CD8-positive, alpha-beta memory T cell (primary cell): ENCODE measurements at places on chromosomes 12 and 14. TPM values are rescaled to one million over a fixed set of nuclear protein-coding genes. Genes with fewer than 3 reads are reported as not detected.

DNA sequence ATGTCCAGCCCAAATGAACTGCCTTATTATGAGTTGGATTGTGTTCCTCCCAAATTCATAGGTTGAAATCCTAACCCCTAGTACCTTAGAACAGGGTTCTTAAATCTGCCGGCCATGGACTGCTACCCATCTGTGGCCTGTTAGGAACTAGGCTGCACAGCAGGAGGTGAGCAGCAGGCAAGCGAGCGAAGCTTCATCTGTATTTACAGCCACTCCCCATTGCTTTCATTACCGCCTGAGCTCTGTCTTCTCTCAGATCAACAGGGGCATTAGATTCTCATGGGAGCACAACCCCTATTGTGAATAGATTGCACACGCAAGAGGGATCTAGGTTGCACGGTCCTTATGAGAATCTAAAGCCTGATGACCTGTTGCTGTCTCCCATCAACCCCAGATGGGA, 9.8 kb upstream of the EML5 start:
- DNase-seq: no peak

- peak; percentile 8 for DNase-seq
Observed at GRCh38 chr12:14256121-14256520, 109.4 kb upstream of the ATF7IP start.

GRCh38 chr14:40733206-40733605, 873.5 kb upstream of the LRFN5 start:
- no peak for DNase-seq

GRCh38 chr12:90710711-90711110, 244.3 kb downstream of the CCER1 start:
- DNase-seq: no peak

DNA sequence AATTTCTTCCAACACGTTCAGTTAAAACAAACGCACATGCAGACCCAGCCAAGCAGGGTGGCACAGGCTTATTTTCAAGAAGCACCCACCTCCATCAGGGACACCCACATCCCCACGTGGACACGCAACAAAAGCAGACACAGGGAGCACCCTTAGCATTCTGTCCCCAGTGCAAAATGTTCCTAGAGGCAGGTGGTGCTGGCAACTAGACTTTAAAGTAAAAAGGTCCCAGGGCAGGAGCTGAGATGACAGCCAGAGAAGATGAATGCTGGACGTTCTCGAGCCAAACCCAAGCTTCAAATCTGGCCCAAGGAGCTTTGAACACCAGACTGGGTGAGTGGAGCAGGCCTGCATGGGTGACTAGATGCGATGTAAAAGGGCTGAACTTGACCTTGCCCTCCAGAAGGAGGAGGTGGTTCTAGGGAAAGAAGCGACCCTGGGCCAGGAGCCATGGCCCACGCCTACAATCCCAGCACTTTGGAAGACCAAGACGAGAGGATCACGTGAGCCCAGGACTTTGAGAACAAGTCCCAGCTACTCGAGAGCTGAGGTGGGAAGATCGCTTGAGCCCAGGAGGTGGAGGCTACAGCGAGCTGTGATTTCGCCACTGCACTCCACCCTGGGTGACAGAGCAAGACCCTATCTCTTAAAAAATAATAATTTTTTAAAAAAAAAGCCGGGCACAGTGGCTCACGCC, 47.3 kb downstream of the KDM2B start:
- DNase-seq: no peak

ADSS1 gene
- 1.4 TPM for total RNA-seq

PLA2G1B gene
- total RNA-seq: not detected

RFX4 gene
- total RNA-seq: not detected

FAM90A1 gene
- not detected for total RNA-seq
